ENCODE measurements at places on chromosomes 12 and 14.

GRCh38 chr12:58567189-58567588 is 353.1 kb downstream of the LRIG3 start:
- DNase-seq: no peak

DNA sequence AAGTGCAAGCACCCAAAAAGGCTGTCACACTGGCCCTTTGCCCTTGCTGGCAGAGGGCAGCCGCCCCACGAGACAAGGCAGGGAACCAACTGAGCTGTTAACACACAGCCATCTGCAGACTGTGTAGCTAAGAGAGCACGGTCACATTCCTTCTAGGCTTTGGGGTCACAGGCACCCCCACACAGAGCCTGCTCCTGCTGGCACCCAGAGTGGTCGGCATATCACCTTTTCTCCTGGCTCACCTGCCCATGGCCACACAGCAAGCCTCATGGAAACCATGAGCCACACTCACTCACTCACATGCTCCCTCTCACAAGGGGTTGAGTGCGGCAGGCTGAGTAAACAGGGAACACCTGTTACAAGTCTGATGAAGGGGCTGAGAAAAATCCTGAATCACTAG is 214.5 kb downstream of the PCNX1 start:
- no peak for DNase-seq

DNA sequence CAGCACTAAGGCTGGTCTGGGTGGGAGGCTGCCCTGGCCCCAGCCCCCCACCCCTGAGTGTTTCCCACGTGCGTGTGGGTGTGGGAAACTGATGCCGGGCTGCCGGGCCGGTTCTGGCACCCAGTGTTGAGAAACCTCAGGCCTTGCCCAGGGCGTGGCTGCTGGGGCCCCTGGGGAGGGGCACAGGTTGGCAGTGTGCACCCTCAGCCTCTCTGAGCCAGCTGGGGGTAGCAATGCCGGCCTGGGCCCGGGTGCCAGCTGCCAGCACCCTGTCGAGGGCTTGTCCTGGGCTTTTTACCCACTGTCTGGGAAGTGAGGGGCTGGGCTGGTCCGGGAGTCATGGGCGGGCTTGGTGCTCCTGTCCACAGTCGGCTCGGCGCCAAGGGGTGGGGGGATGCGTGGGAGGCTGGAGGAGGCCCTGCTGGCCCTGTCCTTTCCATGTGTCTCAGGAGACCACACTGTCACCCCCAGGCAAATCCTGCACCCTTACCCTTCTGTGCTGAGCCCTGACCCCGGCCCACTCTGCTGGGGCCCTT is 15.7 kb downstream of the ASPG start:
- no peak for DNase-seq

- no peak for DNase-seq
Measured at GRCh38 chr12:111352296-111352993, 16.4 kb downstream of the PHETA1 start.

DNA sequence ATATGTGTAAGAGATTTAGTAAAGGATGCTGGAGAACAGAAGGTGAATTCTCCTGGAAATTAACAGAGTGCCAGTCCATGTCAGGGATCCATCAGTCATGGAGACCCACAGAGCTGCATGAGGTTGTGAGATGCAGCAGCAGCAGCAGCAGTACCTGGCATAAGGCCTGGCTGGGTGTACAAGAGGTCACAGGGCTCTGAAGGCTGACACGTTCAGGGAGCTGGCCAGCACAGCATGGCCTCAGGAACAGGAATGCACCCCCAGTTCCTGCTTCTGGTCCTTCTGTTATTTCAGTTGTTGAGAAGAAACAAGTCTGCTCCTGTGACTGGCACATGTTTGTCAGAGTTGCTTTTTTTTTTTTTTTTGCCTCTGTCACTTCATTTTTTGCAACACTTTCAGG is 210.8 kb downstream of the CNTN1 start:
- DNase-seq: no peak

Measured in pancreas (tissue), 10 donors.